Left forelimb (tissue), 1 donor: ENCODE measurements at places on chromosomes 13 and 19.
A peak's percentile ranks its signal among the peaks of the same experiment; 100 is the strongest.

DNA sequence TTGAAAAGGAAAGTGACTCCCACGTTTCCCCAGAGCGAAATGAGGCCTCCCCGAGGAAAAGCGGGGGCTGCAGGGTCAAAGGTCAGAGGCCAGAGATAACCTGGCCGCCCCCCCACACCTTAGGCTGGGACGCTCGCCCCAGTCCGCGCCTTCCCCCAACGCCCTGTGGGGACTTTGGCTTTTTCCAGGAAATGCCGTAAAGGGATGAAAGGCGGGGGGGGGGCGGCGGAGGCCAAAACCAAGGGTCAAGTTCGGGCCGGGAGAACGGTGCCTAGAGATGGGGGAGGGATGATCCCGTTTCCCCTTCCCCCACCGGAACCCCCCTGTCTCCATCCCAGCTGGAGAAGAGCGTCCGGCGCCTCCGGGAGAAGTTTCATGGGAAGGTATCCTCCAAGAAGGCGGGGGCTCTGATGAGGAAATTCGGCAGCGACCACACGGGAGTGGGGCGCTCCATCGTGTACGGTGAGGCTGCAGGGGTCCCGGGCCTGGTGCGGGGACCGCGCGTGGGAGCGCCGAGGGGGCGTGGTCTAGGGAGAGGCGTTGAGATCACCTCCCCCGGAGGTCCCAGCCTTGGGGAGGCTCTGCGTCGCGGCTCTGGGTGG is 575 bp downstream of the SHFL start:
- no peak for DNase-seq

- no peak for DNase-seq
Measured at GRCh38 chr13:28705461-28706083, 13.2 kb downstream of the SLC46A3 start.

DNA sequence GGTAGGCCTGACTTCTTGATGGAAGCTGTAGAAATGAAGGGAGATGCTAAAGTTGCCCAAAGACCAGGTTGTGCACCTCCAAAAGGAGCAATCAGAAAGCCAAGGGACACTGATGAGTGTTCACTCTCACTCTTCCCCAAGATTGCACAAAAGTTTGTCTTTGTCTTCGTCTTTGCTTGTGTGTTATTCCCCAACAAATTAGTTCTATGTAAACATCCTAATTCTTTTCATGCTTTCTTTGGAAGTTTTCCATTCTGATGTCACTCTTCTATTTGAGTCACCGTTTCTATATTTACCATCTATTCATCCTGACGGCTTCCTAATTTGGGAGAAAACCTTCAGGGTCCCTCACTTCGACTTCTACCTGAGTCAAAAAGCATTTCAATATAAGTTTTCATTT is 3.7 kb upstream of the TMEM272 start:
- DNase-seq: no peak

DNA sequence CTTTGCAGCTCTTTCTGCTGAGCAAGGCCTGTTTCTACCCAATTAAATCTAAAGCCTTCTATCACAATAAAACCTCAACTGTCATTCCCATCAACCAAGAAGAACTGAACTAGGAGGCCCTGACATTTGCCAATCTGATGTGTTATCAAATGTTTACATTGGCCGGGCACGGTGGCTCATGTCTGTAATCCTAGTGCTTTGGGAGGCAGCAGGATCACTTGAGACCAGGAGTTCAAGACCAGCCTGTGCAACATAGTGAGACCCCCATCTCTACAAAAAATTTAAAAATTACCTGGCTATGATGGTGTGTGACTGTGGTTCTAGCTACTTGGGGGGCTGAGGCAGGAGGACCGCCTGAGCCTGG is 2.8 kb upstream of the FBXO17 start:
- no peak for DNase-seq

GRCh38 chr13:50512474-50513299 is 330.8 kb downstream of the DLEU7 start:
- DNase-seq: peak; percentile 83

GRCh38 chr13:43307921-43308433 is 284.6 kb downstream of the DNAJC15 start:
- DNase-seq: peak; percentile 78

DNA sequence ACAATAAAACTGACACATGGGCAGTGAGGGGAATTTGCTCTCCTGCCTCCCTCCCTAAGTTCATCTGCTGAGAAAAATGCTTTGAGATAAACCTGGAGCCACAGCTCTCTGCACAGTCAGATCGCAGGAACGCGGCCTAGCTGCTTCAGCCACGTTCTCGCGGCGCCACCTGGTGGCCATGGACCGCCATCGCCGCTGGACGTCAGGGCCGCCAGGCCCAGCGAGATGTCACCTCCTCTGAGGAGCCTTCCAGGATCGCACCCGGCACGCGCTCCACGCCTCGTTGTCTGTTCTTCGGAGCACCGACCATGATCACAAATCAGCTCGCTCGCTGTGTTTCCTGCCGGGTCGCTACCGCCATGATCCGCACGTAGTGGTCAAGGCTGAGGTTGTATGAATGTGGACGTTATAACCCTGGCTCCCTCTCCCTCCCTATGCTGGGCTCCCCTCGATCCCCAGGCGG is 20.6 kb upstream of the USP29 start:
- DNase-seq: peak; percentile 88

- no peak for DNase-seq
Measured at GRCh38 chr19:18475762-18476331, 37.9 kb upstream of the ISYNA1 start.

- DNase-seq: no peak
Measured at GRCh38 chr19:39130337-39131254, 5.0 kb downstream of the PAK4 start.

GRCh38 chr19:33798681-33799111 is 2.0 kb downstream of the KCTD15 start:
- DNase-seq: no peak

DNA sequence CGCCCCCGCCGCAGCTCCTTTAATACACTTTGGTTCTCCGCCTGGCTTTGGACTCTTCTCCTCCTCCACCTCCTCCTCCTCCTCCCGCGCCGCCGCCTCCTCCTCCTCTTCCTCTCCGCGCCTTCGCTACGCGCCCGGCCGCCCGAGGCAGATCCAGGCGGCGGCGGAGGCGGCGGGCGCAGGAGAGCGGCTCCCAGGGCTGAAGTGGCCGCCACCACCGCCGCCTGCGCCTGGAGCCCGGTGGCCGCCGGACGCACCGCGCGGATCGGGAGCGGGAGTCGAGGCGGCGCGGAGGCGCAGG is at the start of gene ZIC2:
TSS of gene ZIC2 (plus strand) at position 50 of the 301 bp plus-strand sequence. CDS start 281 bp downstream, outside the sequence.
- no peak for DNase-seq

DNA sequence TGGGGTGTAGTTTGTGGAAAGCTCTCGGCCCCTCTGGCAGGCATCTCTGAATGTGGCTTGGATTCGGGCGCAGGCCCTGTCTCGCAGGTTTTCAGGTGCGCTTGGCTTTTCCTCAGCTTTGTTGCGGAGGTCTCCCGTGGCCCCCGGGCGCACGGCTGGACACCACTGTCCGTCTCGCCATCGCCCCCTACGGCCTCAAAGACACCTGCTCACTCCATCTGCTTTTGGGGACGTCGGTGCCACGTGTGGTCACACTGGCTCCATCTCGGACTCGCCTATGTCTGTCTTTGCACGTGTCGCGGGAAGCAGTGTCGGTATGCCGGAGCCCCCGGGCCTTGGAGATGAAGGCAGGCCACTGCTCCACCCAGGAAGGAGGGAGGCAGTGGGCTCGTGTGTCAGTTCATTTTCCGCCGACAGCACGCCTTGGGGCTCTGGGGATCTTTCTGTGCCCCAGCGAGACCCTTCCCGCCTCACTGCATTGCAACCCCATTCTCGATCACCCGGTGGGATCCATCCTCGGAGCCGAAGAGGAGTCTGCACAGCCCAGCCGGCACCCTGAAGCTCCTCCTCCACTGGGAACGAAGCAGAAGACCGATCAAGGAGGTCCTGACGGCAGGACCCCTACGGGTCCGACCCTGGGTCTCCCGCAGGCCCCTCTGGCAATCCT is 42.1 kb downstream of the ZNF146 start:
- no peak for DNase-seq

DNA sequence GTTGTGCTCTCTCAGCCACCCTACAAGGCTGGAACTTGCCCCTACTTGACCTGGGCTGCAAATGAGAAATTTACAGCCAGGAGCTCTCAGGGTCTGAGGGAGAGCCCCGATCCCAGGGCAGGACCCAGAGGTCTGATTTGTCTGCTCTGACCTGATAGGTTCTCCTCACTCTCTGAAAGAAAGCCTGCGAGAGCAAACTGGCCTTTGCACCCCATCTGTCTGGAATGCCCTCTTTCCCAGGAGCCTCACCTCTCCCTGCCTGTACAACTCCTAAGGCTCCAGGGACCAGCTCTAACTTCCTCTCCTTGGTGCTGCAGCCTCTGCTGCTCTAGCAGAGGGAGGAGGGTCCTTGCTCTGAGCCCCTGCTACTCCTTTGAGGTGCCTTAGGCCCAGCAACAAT is 137.8 kb downstream of the UQCRFS1 start:
- DNase-seq: peak; percentile 28

DNA sequence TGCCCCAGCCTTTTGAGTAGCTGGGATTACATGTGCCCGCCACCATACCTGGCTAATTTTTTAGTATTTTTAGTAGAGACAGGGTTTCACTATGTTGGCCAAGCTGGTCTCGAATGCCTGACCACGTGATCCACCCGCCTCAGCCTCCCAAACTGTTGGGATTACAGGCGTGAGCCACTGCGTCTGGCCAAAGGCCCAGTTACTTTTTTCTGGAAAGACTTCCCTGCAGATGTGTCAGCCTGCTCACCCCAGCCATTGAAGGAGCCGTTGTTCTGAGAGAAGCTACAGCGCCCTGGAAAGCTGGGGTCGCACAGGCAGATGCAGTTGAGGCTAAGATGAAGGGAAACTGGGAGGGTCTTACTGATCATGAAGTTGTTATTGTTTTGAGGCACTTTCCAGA is 7.9 kb upstream of the ZNF626 start:
- DNase-seq: no peak
